ENCODE measurements at places on chromosomes 12 and 14. TPM values are rescaled to one million over a fixed set of nuclear protein-coding genes. Genes with fewer than 3 reads are reported as not detected.

DNA sequence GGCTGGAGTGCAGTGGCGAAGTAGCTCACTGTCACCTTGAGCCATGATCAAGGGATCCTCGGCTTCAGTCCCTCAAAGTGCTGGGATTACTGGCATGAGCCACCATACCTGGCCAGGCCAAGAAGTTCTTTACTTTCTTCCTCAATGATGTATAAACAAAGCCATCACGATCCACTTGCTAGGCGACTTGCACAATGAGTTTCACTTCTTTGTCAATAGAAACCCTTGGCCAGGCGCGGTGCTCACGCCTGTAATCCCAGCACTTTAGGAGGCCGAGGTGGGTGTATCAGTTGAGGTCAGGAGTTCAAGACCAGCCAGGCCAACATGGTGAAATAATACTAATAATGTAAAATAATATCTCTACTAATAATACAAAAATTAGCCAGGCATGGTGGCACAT, 14.4 kb upstream of the SPSB2 start:
- H3K4me3 ChIP-seq, result no peak overlapping the region
- no peak overlapping the region for H3K27ac ChIP-seq
- peaks cover 12% of the 10 kb centered on the region for H3K4me1 ChIP-seq
- no peaks in the 10 kb centered on the region for H3K27me3 ChIP-seq
- no peaks in the 10 kb centered on the region for H3K36me3 ChIP-seq
- no peak for DNase-seq

The NR4A1 gene
- total RNA-seq, result 6.7 TPM

DNA sequence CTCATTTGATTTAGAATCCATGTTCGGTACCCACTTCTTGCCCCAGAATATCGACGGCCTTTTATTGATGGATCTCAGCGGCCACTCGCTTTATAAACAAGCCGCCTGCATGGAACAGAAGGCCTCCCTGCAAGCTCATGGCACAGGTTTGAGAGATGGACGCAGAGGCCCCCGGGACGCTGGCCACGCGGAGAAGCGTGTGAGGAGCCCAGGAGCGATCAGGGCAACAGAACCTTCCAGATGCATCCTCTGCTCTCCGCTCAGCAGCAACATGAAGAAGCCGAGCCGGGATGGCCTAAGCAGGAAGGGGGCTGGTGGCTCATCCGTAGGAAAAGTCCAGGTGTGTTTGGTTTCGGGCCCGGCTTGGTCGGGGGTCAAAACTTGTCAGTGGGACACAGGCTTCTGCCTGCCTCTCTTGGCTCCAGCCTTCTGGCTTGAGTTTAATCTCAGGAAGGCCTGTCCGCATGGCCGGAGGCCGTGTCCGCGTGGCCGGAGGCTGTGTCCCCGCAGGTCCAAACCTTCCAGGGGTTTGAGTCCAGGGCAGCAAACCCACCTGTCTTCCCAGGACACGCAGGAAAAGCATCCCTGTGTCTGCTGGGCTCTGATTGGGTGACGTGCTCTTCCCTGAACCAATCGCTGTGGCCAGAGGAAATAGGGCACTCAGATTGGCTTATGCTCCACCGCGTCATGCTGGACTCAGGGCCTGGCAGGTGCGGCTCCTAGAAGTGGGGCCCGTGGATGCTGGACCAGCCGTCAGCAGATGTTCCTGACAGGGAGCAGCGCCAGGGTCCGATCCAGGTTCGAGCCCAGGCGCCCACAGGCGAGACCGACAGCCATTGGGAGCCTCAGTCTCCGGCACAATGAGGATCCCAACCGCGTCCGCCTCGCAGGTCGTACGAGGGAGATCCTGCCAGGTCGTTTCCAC, 65.0 kb downstream of the GALNT9 start:
- H3K27me3 ChIP-seq, result peaks cover 12% of the 10 kb centered on the region
- H3K27ac ChIP-seq, result no peak overlapping the region
- no peak overlapping the region for H3K4me3 ChIP-seq
- no peaks in the 10 kb centered on the region for H3K36me3 ChIP-seq

GRCh38 chr12:95181103-95181502, 36.2 kb downstream of the FGD6 start:
- H3K4me3 ChIP-seq, result no peak overlapping the region
- peaks cover 6% of the 10 kb centered on the region for H3K4me1 ChIP-seq
- no peak for DNase-seq
- peaks cover 3% of the 10 kb centered on the region for H3K36me3 ChIP-seq
- H3K27me3 ChIP-seq, result no peaks in the 10 kb centered on the region

The SYT1 gene
- total RNA-seq, result 1.7 TPM

DNA sequence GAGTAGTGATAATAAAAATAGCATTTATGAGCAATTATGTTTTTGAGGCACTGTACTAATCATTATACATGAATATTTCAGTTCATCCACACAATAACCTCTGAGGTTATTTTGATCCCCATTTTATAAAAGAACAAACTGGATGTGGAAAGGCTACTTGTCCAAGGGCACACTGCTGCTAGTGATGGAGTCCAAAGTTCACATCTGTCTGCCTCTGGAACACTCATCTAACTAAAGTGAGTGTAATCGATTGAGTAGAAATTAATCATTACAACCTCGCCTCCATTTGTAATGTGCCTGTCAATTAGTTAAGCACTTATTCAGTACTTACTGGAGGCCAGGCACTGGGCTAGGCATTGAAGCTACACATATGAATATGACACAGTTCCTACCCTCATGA, 55.4 kb downstream of the TMEM260 start:
- peaks cover 85% of the 10 kb centered on the region for H3K36me3 ChIP-seq
- H3K4me1 ChIP-seq, result no peaks in the 10 kb centered on the region
- no peak for DNase-seq
- H3K27me3 ChIP-seq, result no peaks in the 10 kb centered on the region

- DNase-seq, result no peak
- peak overlapping the region; percentile 14 for H3K27ac ChIP-seq
- no peaks in the 10 kb centered on the region for H3K27me3 ChIP-seq
- no peak overlapping the region for H3K4me3 ChIP-seq
- peaks cover 3% of the 10 kb centered on the region for H3K36me3 ChIP-seq
These were observed 35.6 kb downstream of the DGLUCY start for GRCh38 chr14:91149462-91149861.

DNA sequence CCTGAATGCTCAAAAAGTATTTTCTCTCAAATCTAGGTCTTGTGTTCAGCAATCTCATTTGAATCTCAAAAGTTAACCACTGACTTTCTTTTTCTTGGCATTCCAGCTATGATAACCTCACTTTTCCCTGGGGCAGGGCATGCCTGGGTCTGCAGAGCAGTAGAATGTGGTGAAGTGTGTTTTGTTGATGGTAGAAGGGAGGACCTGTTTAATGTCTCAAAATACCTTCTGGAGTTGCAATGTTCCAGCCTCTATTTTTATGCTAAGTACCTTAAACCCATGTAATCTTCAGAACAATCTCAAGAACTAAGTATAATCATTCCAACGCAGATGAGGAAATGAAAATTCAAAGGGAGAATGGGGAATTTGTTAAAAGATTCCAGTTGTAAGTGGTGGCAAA, 82.1 kb upstream of the FUT8 start:
- H3K4me1 ChIP-seq, result peaks cover 17% of the 10 kb centered on the region
- no peak overlapping the region for H3K27ac ChIP-seq
- no peak for DNase-seq
- peaks cover 6% of the 10 kb centered on the region for H3K27me3 ChIP-seq

The IL23A gene
- not detected for total RNA-seq

DNA sequence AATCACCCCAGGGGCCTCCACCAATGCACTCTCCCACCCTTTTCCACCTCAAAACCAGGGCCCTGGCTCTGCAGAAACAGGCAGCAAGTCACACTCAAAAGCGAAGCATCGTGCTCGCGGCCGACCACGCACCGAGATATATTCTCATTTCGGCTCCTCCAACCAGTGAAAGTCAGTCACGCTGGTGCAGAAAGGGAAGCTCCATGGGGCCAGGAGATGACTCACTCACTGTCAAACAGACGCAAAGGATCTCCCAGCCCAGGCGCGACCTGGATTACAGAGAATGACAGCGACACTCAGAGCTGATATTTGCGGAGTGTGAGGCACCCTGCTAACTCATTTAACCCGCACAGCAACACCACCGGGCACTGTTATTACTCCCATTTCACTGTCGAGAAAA, 173.6 kb downstream of the CALM1 start:
- no peak overlapping the region for H3K4me3 ChIP-seq
- H3K36me3 ChIP-seq, result peaks cover 11% of the 10 kb centered on the region
- H3K27ac ChIP-seq, result no peak overlapping the region
- DNase-seq, result no peak
- H3K27me3 ChIP-seq, result no peaks in the 10 kb centered on the region

- no peak overlapping the region for H3K4me3 ChIP-seq
- no peak overlapping the region for H3K27ac ChIP-seq
- H3K4me1 ChIP-seq, result no peaks in the 10 kb centered on the region
- no peaks in the 10 kb centered on the region for H3K36me3 ChIP-seq
- no peaks in the 10 kb centered on the region for H3K27me3 ChIP-seq
These were observed 403.7 kb downstream of the BTG1 start for GRCh38 chr12:91741932-91742331.

GRCh38 chr14:24194186-24194872, 912 bp downstream of the TM9SF1 start:
- peak overlapping the region; percentile 95 for H3K27ac ChIP-seq
- peaks cover 20% of the 10 kb centered on the region for H3K36me3 ChIP-seq
- no peak for DNase-seq
- peaks cover 38% of the 10 kb centered on the region for H3K4me1 ChIP-seq
- no peaks in the 10 kb centered on the region for H3K27me3 ChIP-seq

GRCh38 chr12:77572371-77572770, 258.3 kb upstream of the NAV3 start:
- peaks cover 11% of the 10 kb centered on the region for H3K27me3 ChIP-seq
- DNase-seq, result no peak
- no peak overlapping the region for H3K27ac ChIP-seq
- no peak overlapping the region for H3K4me3 ChIP-seq
- H3K4me1 ChIP-seq, result no peaks in the 10 kb centered on the region

The CCDC197 gene
- total RNA-seq, result not detected

- DNase-seq, result no peak
- no peaks in the 10 kb centered on the region for H3K27me3 ChIP-seq
- no peak overlapping the region for H3K4me3 ChIP-seq
- H3K27ac ChIP-seq, result no peak overlapping the region
- H3K4me1 ChIP-seq, result no peaks in the 10 kb centered on the region
These were observed 108.7 kb upstream of the OTX2 start for GRCh38 chr14:56918849-56919574.

DNA sequence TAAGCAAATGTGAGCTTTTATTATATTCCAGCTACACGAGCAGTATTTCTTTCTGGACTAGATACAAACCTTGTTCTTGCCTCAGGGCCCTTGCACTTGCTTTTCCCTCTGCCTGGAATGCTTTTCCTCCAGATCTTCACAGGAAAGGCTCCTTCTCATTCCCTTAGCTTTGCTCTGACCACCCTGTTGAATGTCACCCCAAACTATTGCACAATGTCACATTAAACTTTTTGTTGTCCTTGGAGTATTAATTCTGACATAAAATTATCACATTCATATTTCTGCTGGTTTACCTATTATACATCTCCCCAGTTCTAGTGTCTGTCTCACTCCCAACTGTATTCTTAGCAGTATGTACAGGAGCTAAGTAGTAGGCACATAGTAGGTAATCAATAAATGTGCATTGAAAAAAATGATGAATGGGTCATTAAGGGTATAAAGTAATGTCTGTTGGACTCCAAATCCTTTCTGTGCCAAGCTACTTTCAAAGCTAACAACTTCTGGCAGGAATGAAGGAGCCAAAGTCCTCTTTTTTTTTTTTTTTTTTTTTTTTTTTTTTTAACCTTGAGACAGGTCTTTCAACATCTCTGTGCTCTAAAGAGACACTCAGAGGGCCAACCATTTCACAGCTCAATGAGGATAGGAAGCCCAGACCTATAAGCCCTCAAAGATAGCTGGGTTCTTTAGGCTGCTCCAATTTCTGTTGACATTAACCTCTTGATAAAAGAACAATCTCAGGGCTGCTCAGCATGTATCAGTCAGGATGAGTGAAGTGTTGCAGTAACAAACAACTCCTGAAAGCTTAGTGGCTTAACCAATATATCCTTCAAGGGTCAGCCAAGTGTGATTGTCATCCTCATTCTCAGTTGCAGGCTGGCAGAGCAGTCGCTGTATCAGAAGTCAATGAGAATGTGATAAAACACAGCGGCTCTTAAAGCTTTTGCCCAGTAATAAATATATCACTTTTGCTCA, 424.4 kb upstream of the TBX3 start:
- H3K27ac ChIP-seq, result no peak overlapping the region
- H3K4me3 ChIP-seq, result no peak overlapping the region
- no peaks in the 10 kb centered on the region for H3K4me1 ChIP-seq

The FOXM1 gene
- 17.4 TPM for total RNA-seq

The DHRS7 gene
- total RNA-seq, result 45.5 TPM

The TAS2R30 gene
- total RNA-seq, result 3.4 TPM

DNA sequence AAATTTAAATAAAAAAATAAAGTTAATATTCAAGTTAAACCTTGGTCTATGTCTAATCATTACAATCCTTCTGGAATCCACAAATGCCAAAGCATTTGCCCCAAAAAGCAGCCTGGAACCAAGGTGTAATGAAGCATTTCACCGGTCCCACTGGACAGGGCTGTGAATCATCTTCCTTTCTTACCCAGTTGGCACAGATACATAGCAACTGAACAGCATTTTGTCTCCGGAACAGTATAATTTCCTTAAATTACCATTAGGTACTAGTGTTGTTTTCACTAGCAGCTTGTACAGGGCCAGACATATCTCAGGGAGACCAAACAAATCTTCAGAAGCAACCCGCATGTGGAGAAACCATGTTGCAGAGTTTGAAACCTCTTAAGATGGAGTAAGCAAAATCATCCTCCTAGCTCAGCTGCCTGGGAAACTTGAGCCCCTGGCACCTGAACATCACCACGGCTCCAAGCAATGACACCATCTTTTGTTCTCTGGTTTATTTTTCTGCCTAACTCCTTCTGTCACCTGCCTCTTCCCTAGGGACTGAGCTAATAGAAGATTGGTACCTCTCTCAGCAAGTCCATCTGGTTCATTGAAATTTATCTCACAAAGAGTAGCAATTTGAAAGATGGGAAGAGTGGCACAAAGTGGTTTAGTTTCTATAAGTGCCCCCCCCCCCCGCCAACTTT, 17.9 kb upstream of the MDM1 start:
- DNase-seq, result no peak
- H3K4me3 ChIP-seq, result no peak overlapping the region
- peaks cover 16% of the 10 kb centered on the region for H3K27me3 ChIP-seq

- peaks cover 9% of the 10 kb centered on the region for H3K4me1 ChIP-seq
- DNase-seq, result no peak
These were observed 49.1 kb downstream of the CCER1 start for GRCh38 chr12:90905691-90906370.

DNA sequence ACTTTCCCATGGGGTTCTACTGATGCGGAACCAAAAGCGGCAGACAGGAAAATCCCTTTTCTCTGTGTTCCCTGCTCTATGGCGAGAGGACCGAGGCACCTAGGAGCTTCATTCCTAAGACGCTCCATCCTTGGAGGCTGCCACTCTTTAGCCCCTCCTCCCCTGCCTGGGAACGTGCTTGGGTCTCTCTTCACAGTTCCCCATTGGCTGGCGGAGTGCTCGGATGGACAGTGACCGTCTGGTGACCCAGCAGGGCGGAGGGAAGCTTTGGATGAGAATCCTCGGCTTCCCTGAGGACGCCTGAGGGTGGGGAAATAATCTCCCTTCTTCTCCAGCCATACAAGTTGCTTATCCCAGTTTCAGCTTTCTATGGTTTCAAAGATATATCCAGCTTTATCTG, 37.3 kb downstream of the KCNA5 start:
- H3K36me3 ChIP-seq, result no peaks in the 10 kb centered on the region
- H3K4me3 ChIP-seq, result no peak overlapping the region
- peaks cover 1% of the 10 kb centered on the region for H3K4me1 ChIP-seq
- H3K27me3 ChIP-seq, result peaks cover 36% of the 10 kb centered on the region

The ABCC9 gene
- total RNA-seq, result 0.89 TPM

GRCh38 chr14:73723406-73723796, 9.2 kb upstream of the PNMA1 start:
- H3K36me3 ChIP-seq, result peaks cover 49% of the 10 kb centered on the region
- H3K27ac ChIP-seq, result peak overlapping the region; percentile 94
- H3K4me1 ChIP-seq, result peaks cover 68% of the 10 kb centered on the region

Data from osteocyte (in vitro differentiated cells).